HS-27A (cell line): ENCODE measurements at places on chromosomes 2 and 18.

DNA sequence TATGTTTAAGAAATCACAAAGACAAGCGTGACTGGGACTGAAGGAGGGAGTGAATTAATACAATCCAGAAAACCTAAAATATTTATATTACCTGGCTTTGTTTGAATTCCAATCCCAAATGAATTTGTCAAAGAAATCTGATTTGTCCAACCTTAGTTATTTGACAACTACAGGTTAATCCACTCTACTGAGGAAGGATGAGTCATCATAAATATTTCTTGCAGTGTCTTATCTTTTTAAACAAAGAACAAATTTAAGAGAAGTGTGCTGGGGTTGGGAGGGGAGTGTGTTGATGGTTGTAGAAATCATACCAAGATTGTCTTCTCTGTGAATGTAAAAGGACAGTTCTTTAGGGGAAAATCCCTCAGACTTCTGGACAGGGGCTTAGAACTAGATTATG, 1106.3 kb upstream of the SLC39A10 start:
- DNase-seq, result no peak

DNA sequence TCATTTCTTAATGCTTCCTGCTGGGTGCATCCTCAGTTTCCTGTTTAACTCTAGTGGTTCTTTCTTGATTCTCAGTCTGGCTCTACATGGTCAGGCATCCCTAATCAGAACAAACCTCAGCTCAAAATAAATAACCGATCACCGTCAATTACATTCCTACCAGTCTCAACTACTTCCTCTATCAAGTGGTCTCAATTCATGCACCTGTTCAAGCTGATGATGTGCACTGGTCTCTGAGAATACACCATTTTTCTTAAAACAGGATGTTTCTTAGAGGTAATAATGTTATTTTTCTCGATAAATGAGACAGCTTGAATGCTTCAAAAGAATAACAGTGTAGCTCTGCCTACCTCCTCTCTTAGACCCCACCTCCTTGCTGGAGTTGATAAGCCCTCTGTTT, 420.9 kb downstream of the SOCS6 start:
- no peak for DNase-seq

DNA sequence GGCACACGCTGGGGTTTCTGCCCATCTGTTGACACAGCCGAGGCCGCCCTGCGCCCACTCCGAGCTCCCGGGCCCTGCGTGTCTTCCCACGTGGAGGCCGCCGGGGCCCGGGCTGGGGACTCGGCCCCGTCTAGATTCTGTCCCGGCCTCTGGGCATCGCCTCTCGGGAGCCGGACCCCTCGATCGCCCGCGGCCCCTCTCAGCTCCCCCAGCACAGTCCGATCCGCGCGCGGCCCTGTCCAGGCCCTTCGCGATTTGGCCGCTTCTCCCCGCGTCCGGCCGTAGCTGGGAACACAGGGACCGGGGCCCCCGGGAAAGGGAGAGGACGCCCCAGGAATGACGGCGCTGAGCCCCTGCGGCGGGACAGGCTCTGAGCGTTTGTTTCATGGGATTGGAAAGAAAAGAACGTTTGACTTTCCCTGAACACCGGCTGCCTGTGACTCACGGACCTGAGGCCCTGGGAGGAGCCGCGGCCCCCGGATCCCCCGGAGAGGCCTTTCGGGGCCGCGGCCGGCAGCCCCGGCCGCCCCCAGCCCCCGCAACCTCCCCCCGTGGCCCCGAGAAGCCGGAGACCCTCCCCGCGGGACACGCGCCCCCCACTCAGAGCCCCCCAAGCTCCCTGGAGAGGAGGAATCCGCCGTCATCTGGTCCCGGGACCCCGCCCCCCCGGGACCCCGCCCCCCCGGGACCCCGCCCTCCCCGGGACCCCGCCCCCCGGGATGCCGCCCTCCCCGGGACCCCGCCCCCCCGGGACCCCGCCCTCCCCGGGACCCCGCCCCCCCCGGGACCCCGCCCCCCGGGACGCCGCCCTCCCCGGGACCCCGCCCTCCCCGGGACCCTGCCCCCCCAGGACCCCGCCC, 62.7 kb upstream of the CTDP1 start:
- DNase-seq, result no peak

DNA sequence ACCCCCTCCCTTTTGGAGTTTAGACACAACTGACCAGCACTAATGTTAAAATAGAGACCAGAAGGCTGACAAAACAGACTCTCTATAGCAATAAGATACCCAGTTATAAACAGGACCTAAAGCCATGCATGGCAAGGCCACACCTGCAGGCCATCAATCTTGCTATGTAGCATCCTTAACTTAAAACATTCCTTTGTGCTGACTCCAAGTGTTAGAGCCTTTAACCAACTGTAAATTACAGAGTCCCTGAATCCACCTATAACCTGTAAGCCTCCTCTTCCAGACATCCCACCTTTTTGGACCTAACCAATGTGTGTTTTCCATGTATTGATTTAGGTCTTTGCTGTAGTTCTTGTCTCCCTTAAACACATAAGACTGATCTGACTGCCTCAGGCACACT, 17.9 kb downstream of the ANKMY1 start:
- no peak for DNase-seq

DNA sequence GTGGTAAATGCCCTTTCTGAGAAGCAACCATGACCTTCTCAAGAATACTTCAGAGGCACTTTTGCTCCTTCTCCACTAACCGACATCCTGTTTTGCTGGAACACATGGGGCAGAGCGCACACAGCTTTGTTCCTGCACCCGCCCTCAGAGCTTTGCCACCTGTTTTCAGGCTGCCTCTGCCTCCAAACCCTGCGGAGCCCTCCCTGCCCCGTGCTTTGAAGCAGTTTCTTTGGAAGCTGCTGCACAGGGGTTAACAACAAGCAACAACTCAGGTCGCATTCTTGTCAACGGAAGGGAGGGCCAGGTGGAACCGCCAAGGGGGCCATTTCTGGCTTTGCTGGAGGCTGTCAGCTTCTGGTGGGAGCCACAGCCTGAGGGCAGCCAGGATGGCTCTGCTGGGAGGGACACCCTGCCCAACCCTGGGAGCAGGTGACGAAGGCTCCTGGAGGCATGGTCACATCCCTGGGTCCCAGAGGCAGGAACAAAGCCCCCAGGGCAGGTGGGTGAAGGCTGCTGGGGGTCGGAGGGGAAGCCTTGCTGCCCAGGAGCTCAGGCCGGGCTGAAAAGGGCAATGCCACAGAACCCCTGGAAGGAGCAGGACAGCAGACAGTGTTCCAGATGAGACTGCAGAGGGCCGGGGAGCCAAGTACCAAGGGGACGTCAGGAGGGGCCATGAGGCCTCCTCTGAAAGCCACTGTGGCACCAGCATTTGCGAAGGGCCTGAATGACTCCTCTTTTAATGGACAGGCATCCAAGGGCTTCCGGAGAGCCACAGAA, 46.8 kb downstream of the MRPS5 start:
- no peak for DNase-seq

GRCh38 chr2:156320486-156321098, 11.9 kb downstream of the NR4A2 start:
- DNase-seq, result no peak

DNA sequence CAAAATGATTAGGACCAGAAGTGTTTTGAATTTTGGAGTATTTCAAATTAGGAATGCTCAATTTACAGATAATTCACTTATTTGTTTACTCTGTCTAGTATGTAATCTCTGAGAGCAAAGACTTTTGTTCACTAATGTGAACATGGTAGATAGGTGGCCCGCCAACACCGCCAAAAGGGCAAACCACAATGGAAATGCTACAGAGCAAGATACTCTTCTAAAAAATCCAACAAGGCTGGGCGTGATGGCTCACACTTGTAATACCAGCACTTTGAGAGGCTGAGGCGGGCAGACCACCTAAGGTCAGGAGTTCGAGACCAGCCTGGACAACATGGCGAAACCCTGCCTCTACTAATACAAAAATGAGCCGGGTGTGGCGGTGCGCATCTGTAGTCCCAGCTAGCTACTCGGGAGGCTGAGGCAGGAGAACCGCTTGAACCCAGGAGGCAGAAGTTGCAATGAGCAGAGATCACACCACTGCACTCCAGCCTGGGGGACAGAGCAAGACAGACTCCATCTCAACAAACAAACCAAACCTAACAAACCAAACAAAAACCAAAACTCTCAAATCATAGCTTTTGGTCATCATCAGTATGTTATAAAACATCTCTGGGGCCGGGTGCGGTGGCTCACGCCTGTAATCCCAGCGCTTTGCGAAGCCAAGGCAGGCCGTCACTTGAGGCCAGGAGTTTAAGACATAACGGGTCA, 2.4 kb downstream of the CCT4 start:
- no peak for DNase-seq
